ENCODE measurements at places on chromosomes 2 and 18.

DNA sequence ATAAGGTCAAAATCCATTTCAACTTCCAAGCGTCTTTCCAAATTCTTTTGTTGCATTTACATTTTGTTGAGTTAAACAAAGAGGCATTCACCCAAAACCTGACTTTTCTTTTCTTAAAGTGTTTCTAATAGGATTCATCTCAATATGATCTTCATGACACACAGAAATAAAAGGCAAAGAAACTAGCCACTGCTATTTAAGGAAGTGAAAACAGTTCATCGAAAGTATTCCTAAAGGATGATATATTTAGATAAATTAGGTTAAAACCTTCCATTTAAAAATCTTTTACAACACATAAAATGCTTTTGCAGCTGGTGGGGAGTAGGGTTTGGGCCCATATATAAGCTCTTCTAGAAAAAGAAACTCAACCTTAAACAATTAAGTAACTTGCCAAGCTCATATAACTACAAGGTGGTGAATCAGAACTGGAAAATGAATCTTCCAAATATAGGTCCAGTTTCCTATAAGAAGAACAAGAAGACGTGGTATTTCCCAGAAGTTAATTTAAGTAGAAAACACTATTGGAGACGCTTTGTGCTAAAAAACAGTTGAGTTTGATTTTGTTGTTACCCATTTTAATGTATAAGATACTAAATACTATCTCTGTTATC lies 336.0 kb upstream of the HNRNPA3 start:
- no peak for DNase-seq

- DNase-seq: no peak
These were observed 481.8 kb downstream of the DLGAP1 start for GRCh38 chr18:3973191-3973850.

DNA sequence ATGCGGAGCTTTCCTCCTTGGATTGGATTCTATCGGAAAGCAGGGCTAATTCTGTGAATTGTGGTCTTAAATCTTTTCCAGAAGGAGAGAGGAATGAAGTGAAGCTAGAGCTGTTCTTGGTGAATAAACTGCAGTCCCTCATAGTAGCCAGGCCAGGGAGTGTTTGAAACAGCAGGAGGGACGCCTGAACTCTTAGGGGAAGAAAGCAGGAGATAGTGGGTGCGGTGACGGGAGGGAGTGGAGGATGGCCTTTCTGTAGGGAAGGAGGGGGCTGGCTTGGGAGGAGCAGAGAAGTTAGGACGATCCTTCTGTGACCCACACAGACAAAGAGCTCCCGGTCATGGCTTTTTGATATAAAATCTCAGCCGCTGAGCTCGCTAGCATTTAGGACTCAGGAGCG lies 47.5 kb upstream of the KCNF1 start:
- no peak for DNase-seq

DNA sequence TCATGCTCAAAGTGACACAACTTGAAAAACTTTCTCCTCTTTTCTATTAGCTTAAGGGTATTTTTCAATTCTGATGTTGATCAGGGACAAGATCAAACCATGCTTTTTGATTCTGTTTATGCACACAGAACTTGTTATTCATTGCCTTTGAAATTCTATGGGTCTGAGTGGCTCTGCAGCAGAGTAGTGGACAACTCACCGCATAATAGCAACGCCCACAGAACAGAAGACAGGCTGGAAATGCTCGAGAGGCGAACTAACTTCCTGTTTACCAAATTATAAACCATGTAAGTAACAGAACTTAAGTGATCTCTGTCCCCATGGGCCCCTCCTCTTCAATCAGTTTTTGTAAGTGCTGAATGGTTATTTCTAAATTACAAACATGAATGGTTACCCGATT lies 131.2 kb downstream of the CBLN2 start:
- no peak for DNase-seq

DNA sequence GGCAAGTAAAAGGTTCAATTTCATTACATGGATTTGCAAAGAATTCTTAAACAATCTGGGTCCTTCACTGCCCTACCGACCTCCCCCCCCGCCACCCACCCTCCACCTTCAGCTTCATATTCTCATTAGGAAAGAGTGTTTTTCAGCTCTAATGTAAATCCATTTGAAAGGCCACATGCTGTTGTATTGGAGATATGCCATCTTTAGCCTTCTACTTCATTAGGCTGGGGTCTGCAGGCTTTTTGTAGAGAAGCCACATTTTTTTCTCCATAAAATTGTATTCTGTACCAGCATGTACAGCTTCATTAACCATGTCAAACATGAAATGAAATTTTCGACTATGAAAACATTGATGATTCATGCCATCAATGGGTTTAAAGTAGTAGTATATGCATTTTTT lies 42.8 kb upstream of the THUMPD2 start:
- DNase-seq: no peak

Measured in urothelium cell line (cell line).